Testis (tissue), 5 donors: ENCODE measurements at places on chromosomes 3 and 15. TPM values are rescaled to one million over a fixed set of nuclear protein-coding genes. Genes with fewer than 3 reads are reported as not detected.

DNA sequence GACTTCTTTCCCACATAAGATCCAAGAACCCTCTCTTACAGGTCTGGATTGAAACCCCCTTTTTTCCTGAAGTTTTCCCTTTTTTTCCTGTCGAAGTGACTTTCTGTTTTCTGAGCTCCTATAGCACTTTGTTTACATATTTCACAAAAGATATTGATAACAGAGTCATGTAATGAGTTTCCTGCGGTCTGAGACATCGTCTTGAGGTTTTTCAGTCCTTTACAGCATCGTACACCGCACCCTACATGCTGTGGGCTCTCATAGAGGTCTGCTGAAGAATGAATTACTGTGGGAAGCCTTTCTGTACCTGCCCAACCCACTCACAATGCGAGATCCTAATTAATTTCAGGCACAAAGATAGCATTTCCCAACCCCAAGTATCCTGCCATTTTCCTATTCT, 53.1 kb downstream of the MCF2L2 start:
- H3K27me3 ChIP-seq = no peaks in the 10 kb centered on the region
- H3K27ac ChIP-seq = no peak overlapping the region
- no peaks in the 10 kb centered on the region for H3K36me3 ChIP-seq
- DNase-seq = no peak

GRM2 gene
- polyA plus RNA-seq = 10.7 TPM

GRCh38 chr3:9881441-9881840, 1.4 kb upstream of the CIDEC start:
- no peaks in the 10 kb centered on the region for H3K27me3 ChIP-seq
- DNase-seq = no peak
- H3K36me3 ChIP-seq = no peaks in the 10 kb centered on the region
- H3K27ac ChIP-seq = no peak overlapping the region
- no peaks in the 10 kb centered on the region for H3K4me1 ChIP-seq

GRCh38 chr15:57910672-57911071, 154.8 kb downstream of the ALDH1A2 start:
- no peaks in the 10 kb centered on the region for H3K4me1 ChIP-seq
- DNase-seq = no peak
- H3K27ac ChIP-seq = no peak overlapping the region
- H3K4me3 ChIP-seq = no peak overlapping the region

DNA sequence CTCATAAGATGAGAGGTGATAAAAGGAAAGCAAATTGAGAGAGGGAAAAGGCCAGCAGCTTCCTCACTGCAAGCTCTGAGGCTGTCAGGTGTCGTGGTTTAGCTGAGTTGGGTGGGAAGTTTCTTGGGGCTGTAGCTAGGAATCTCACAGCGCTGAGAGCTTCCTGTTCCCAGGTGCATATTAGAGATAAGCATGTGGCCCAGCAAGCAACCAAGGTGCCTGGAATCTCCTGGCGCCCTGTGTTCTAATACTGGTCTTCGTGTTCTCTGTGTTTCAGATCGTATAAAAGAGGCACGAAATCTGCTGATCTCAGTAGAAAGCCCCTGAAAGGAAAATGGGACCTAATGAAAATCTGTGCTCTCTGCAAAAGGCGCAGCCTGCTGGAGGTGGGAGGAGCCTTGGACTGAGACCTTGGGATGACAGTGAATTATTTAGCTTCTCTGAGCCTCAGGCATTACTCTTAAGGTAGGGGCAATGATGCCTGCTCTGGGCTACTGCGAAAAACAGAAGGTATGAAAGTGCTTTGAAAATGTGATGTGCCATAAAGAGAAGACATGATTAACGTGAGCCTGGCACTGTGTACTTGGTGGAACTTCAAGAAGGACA, 499.9 kb downstream of the TBL1XR1 start:
- no peak for DNase-seq
- H3K27me3 ChIP-seq = no peaks in the 10 kb centered on the region
- H3K4me1 ChIP-seq = no peaks in the 10 kb centered on the region
- no peaks in the 10 kb centered on the region for H3K36me3 ChIP-seq
- no peak overlapping the region for H3K27ac ChIP-seq

HAPLN3 gene
- polyA plus RNA-seq = 5.6 TPM

DNA sequence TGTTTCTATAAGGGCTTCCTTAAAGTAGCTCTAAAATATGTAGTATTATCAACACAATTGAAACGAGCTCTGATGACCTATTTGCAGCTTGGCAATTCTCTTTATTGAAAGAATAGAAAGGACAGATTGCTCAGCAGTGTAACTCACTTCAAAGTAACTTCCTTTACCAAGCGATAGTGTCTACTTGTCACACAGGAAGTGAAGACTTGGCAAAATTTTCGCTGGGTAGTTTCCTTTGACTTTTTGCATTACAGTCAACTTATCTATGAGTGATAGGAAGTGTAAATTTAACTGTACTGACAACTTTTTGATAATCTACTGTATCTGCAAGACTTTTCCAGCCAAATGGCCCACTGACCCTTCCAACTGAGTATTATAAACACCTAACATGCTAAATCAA, 22.8 kb downstream of the SLC9A9 start:
- no peak overlapping the region for H3K4me3 ChIP-seq
- H3K4me1 ChIP-seq = no peaks in the 10 kb centered on the region
- no peak overlapping the region for H3K27ac ChIP-seq
- DNase-seq = no peak

DNA sequence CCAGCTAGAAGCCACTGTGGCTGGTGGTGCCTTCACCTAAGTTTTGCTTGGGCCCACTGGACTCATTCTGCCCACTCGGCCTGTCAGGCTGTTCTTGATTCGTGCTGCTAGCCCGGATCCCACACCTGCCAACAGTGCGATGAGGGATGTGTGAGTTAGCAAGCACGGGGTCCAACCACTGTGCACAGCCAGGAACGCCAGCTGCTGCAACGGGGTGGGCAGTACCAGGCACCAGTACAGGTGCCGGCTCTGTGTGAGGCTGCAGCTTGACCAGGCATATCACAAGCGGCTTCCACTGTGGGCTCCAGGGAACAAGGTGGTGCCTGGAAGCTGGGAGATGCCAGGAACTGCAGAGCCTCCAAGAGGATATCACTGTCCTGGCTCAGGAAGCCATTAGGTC, 481.2 kb downstream of the OTOL1 start:
- no peaks in the 10 kb centered on the region for H3K36me3 ChIP-seq
- no peak overlapping the region for H3K4me3 ChIP-seq
- no peak overlapping the region for H3K27ac ChIP-seq
- H3K4me1 ChIP-seq = no peaks in the 10 kb centered on the region

DNA sequence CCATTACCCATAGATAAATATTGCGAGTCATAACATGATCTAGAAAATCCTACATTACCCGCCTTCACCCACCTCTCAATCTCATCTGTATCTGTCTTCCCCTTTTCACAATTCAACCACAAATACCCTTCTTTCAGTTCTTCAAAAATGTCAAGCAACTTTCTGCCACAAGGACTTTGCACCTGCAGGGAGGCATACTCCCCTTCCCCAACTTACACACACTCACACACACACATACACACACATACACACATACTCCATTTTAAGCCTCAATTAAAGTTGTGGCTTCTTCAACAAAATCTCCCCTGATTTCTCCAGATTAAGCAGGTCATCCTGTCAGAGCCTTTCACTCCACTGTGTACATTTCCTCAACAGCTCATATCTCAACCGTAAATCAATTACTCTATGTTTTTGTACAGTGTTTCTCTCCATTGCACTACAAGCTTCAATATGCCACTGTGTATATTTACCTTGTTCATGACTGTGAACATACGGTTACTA, 33.1 kb upstream of the CCDC50 start:
- no peaks in the 10 kb centered on the region for H3K27me3 ChIP-seq
- DNase-seq = no peak
- H3K4me3 ChIP-seq = no peak overlapping the region
- no peaks in the 10 kb centered on the region for H3K36me3 ChIP-seq
- H3K4me1 ChIP-seq = no peaks in the 10 kb centered on the region

WDR76 gene
- polyA plus RNA-seq = 9.5 TPM

GRCh38 chr3:178966299-178967176, 105.1 kb downstream of the ZMAT3 start:
- H3K4me1 ChIP-seq = no peaks in the 10 kb centered on the region
- DNase-seq = peak; percentile 23
- no peaks in the 10 kb centered on the region for H3K36me3 ChIP-seq
- H3K4me3 ChIP-seq = no peak overlapping the region
- H3K27me3 ChIP-seq = no peaks in the 10 kb centered on the region

GRCh38 chr15:41043276-41043951, 72.7 kb downstream of the INO80 start:
- DNase-seq = no peak
- H3K27me3 ChIP-seq = no peaks in the 10 kb centered on the region
- no peak overlapping the region for H3K27ac ChIP-seq
- H3K4me3 ChIP-seq = no peak overlapping the region
- no peaks in the 10 kb centered on the region for H3K4me1 ChIP-seq
- no peaks in the 10 kb centered on the region for H3K36me3 ChIP-seq

DNA sequence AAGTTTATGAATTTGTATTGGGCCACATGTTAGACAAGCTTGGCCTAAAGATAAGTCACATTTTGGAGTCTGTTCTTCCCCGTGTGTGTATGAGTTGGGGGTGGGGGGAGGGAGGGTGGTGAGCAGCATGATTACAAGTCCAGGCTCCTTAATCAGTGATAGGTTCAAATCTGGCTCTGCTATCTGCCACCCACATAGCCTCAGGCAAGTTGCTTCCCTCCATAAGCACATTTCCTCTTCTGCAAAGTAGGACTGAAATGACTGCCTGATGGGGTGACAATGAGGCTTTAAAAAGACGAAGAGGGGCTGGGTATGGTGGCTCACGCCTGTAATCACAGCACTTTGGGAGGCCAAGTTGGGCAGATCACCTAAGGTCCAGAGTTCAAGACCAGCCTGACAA, 1.1 kb upstream of the SPATA12 start:
- H3K4me3 ChIP-seq = no peak overlapping the region
- peaks cover 27% of the 10 kb centered on the region for H3K4me1 ChIP-seq
- H3K27me3 ChIP-seq = no peaks in the 10 kb centered on the region
- no peak for DNase-seq
- peak overlapping the region; percentile 56 for H3K27ac ChIP-seq

GOLGA6C gene
- 15.1 TPM for polyA plus RNA-seq

GOLGA8S gene
- 15.5 TPM for polyA plus RNA-seq

DNA sequence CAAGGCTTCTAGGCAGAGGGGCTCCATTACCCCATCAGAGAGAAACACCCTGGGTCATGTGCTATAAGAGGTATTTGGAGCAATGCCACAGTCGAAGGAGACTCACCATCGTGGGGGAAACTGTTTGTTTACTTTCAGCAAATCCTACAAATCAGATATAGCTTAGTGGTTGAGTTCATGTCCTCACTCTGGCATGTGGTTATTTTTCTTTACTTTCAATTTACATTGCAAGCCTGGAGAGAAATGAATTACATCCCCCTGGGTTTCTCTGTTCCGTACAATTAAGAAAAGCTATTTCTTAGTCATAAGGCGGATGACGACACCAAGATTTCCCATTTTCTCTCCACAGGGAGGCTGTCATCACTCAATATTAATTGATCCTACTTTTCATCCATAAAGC, 36.9 kb downstream of the RFTN1 start:
- no peaks in the 10 kb centered on the region for H3K4me1 ChIP-seq
- DNase-seq = no peak
- no peaks in the 10 kb centered on the region for H3K36me3 ChIP-seq
- H3K27me3 ChIP-seq = no peaks in the 10 kb centered on the region

GRCh38 chr15:73049564-73050215, 2.6 kb upstream of the NEO1 start:
- H3K4me1 ChIP-seq = peaks cover 14% of the 10 kb centered on the region
- H3K36me3 ChIP-seq = no peaks in the 10 kb centered on the region
- DNase-seq = peak; percentile 32
- no peak overlapping the region for H3K4me3 ChIP-seq
- no peak overlapping the region for H3K27ac ChIP-seq

- no peak overlapping the region for H3K27ac ChIP-seq
- H3K36me3 ChIP-seq = no peaks in the 10 kb centered on the region
- no peak overlapping the region for H3K4me3 ChIP-seq
- peaks cover 8% of the 10 kb centered on the region for H3K4me1 ChIP-seq
These were observed 3.9 kb upstream of the SRGAP3 start for GRCh38 chr3:9253327-9253726.

DNA sequence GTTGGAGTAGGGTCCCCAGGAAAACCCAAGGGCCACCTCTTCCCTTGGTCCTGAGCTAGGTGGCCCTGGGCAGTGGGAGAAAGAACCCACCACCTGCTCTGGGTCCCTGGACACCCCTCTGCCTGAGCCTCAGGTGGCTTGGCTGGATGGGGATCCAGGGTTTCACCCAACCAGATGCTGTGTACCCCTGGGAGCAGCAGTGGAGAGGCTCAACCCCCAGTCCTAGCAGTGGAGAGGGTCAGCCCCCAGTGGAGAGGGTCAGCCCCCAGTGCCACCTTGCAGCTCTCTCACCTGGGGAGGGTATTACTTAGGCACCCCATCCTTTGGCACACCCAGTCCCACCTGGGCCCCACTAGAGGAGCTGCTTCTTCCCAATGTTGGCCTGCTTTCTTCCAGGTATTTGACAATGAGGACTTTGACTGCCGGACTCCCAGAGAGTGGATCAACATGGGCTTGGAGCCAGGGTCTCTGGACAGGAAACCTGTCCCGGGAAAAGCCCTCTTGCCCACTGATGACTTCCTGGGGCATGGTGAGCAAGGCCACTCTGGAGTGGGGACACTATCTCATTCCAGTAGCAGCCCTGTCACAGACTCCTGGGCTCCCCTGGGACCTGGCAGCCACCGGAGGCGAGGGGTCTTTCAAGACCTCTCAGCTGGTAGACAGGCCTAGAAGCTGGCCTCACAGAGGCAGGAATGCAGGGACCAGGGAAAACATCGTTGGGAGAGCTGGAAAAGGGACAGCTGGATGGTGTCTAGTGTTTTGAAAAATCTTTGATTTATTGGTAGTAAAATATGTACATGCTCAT, 11.6 kb downstream of the DNAH1 start:
- H3K36me3 ChIP-seq = no peaks in the 10 kb centered on the region
- H3K27ac ChIP-seq = no peak overlapping the region
- no peak overlapping the region for H3K4me3 ChIP-seq
- peaks cover 6% of the 10 kb centered on the region for H3K4me1 ChIP-seq

DNA sequence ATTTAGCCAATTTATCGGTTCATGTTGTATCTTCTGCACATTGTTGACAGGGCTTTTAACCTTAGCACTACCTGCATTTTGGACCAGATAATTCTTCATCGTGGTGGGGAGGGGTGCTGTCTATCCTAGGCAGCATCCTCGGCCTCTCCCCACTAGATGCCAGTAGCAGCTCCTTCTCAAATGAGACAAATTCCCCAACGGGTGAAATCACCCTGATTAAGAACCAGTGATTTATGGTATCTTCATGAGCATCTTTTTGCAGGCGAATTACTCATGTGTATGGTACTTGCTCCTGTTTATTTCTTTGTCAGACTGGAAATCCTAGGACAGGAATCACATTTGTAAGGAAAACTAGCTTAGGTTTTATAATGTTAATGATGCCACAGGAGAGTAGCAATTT, 68.0 kb downstream of the C3orf70 start:
- no peaks in the 10 kb centered on the region for H3K36me3 ChIP-seq
- H3K27ac ChIP-seq = no peak overlapping the region
- peaks cover under 1% of the 10 kb centered on the region for H3K4me1 ChIP-seq
- no peak for DNase-seq
- H3K27me3 ChIP-seq = no peaks in the 10 kb centered on the region
